ENCODE measurements at places on chromosomes 11 and 22.

DNA sequence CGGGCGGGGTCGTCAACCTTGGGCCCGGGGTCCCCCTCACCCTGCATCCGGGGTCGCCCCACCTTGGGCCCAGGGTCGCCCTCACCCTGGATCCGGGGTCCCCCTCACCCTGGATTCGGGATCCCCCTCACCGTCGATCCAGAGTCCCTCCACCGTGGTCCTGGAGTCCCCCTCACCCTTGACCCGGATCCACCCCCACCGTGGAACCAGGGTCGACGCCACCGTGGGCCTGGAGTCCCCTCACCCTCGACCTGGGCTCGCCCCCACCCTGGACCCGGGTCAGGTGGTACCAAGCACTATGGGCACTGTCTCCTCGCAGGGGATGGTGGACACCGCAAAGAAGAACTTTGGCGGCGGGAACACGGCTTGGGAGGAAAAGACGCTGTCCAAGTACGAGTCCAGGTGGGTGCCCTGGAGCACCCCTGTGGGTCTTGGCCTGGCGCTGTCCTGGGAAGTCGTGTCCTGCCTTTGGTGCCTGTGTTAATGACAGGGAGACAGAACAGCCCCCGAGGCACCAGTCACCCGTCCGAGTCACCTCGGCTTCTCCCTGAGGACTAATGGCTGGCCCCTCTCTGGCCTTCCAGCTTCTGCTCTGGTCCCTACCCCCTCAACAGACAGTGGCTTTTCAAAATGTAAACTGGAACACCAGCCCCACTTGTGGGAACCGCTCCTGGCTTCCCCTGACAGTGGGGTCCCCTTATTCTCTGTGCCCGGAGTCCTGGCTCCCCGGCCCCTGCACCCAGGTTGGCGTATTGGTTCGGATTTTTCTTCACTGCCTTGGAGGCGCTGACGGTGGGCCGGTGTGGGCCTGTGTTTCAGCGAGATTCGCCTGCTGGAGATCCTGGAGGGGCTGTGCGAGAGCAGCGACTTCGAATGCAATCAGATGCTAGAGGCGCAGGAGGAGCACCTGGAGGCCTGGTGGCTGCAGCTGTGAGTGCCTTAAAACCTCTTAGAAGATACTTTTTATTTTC, 762 bp downstream of the CRELD2 start:
- no peak for DNase-seq

DNA sequence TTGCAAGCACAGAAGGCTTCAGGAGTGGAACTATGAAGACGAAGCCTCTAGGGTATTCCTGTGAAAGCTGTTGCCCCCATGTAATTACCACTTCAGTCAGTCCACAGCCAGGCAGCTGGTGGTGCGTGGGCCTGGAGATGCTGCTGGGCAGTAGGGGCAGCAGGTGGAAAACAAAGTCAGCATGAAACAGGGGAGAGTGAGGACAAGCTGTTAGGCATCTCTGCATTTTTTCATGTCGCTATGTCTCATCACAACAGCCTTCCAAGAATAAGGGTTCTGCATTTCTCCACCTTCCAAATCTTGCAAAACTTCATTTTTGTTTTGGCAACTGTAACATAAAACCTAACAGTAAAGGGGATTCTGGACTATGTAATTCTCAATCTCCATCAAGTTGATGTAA, 757.5 kb downstream of the NELL1 start:
- DNase-seq: no peak

DNA sequence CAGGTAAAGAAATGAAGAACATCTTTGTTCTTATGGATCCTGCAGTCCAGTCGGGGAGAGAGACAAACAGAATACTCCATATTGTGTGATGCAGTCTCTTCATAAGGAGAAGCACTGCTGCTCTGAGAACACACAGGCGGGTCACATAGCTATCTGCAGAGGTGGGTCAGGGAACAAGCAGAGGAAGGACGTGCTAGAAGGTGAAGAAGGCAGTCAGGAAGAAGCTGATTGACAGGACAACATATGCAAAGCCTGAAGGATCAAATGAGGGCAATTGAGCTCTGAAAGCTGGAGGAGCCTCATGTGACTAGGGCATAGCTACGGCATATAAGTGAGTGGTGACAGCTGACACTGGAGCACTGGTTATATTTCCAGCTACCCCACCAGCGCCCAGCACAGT, 122.5 kb downstream of the OPCML start:
- no peak for DNase-seq

GRCh38 chr11:57434640-57435546, 8.0 kb upstream of the SLC43A3 start:
- DNase-seq: no peak

GRCh38 chr11:4636962-4637661, at the start of gene OR51D1:
Gene OR51D1 (plus strand): TSS chr11:4637477. CDS start chr11:4639791, 2,314 bp downstream.
- no peak for DNase-seq

DNA sequence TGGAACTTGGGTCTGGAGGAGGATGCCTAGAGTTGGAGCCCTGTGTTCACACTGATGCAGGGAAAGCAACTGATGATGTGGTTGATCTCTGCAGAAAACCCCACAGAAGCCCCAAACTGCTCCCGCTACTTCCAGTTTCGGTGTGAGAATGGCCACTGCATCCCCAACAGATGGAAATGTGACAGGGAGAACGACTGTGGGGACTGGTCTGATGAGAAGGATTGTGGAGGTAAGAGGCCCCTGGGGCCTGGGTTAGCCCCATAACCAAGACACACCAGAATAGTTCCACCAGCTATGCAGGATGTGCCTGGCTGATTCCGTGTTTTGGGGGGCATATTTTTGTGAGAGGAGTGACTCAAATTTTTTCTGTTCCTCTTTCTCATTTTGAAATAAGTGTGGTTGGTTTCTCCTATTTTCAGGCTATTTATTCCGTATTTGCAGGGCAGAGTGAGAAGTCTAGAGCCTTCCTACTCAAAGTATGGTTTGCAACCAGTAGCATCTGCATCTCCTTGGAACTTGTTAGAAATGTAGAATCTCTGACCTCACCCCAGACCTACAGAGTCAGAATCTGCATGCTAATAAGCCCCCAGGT, 137.3 kb upstream of the SORL1-AS1 start:
- DNase-seq: no peak

DNA sequence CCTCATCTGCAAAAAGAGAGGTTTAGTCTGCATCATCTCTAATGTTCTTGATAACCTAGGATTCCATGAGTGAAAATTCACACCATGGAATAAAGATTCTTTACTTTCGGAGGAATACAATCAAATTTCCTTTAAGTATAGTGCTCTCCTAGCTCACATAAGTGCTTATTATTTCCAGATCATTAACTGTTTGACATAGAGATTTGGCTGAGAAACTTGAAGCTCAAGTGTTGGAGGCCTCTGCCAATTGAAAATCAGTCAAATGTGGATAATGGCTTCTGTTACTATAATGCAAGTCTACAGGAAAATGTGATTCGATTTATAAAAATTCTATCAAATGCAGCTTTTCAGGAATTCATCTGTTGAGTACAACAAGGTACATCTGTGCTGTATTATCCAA, 144.6 kb downstream of the KIF18A start:
- peak; percentile 55 for DNase-seq

DNA sequence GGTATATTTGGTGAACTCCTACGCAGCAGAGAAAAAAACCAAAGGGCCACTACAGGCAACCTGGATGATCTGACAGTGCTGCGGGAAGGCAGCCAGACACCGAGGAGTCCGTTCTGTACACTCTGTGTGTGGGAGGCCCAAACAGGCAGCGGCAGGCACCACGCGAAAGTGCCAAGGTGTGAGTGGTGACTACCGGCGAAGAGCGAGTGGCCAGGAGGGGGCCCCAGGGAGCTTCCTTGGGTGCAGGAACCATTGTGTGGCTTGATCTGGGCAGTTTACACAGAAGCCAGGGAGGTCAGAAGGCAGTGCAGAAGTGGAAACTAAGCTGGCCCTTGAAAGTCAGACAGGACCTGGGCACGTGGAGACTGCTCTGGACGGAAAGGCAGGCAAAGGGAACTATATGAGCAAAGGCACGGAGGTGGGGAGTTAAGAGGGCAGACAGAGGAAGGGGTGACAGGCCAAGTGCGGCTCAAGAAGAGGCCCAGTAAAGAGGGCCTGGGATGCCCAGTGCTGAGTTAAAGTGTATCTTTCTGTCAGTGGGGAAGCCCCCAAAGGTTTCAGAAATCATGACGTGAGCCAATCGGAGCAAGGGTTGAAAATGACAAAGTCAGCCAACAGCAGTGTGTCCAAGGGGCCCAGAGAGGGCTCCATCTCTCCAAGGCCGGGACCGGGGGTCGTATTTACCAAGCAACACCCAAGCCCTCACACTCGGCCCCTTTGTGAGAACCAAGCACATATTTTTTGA, 10.6 kb downstream of the TMEM184B start:
- DNase-seq: no peak

GRCh38 chr11:32705309-32706033, 89.0 kb downstream of the CCDC73 start:
- no peak for DNase-seq

DNA sequence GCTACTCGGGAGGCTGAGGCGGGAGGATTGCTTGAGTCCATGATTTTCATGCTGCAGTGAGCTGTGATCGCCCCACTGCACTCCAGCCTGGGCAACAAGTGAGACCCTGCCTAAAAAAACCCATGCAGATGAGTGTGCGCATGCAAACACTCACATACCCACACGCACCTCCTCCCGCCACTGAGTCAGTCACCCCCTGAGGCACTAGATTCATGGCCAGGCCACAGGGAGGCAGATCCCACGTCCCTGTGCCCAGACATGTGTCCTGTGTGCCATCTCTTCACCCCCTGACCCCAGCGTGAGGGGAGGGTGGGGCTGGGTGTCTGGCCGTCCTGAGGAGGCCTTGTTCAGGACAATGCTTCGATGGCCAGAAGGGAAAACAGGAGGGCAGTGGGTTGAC, 15.5 kb downstream of the RELT start:
- no peak for DNase-seq

GRCh38 chr11:74171997-74172396, 908 bp downstream of the PPME1 start:
- DNase-seq: no peak

DNA sequence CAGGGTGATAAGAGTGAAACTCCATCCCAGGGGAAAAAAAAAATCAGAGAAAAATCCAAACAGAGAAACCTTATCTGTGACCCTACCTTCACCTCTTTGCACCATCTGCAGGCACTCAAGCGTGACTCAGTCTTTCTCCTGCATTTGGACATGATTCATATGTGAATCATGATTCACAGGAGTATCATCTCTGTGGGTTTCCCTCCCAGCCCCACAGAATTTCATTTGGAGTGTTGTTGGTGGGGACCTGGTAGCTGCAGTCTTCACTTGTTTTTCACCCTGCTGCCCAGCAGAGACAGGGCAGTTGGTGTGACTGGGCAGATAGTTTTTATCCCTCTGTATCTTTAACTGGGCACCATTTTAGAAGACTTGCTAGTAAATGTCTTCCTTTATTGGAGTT, 75.7 kb downstream of the DEPDC5 start:
- DNase-seq: peak; percentile 81

DNA sequence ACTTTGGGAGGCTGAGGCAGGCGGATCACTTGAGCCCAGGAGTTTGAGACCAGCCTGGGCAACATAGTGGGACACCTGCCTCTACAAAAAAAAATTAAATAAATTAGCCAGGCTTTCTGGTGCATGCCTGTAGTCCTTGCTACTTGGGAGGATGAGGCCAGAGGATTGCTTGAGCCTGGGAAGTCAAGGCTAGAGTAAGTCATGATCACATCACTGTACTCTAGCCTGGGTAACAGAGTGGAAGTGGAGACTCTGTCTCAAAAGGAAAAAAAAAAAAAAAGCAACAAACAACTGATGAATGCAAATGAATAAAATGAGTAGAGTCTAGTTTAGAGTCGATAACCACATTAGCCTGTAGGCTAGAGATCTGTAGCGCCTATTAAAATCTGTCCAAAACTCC, 3.9 kb upstream of the BCL2L13 start:
- no peak for DNase-seq

GRCh38 chr11:122359081-122359571, 243.1 kb upstream of the BLID start:
- no peak for DNase-seq

GRCh38 chr22:36145881-36146280, 14.7 kb downstream of the APOL3 start:
- no peak for DNase-seq

- DNase-seq: no peak
Measured at GRCh38 chr11:20839231-20839630, 169.8 kb downstream of the NELL1 start.

- DNase-seq: peak; percentile 32
Measured at GRCh38 chr11:12914400-12914912, 94.7 kb upstream of the RASSF10 start.

DNA sequence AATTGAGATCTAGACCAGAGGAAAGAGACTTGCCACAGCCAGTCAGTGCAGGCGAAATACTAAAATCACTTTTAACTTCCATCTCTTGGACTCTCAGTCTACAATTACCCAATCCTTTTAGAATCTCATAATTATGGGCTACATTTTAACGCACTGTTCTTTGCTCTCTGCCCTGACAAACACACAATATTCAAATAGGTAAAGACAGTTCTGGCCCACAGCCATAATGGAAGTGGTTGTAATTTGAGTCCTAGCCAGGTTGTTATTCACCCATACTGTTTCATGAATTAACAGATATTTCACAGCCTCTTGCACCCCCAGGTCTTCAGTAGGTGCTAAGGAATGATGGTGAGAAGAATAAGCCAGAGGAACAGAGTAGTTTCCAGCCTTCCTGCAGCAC, 830 bp downstream of the C11orf97 start:
- DNase-seq: peak; percentile 27

DNA sequence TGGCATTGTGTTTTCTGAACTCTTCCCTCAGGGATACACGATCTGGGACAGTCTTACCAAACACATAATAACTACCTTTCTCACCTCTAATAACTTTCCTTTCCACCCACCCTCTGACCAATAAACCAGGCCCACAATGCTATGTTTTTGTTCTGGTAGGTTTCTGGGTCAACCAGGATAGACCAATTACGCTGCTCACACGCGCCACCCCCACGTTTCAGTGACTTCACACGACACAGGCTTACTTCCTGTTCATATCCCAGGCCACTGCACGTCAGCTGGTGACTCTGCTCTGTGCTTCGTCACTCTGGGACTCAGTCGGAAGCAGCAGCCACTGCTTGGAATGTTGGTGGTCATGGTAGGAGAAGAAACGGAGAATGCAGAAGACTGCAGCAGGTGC, 2.5 kb downstream of the KRTAP5-4 start:
- no peak for DNase-seq

GRCh38 chr11:13335319-13335718, 57.7 kb downstream of the BMAL1 start:
- no peak for DNase-seq

- DNase-seq: no peak
Measured at GRCh38 chr22:37001826-37002225, 17.4 kb downstream of the TST start.

DNA sequence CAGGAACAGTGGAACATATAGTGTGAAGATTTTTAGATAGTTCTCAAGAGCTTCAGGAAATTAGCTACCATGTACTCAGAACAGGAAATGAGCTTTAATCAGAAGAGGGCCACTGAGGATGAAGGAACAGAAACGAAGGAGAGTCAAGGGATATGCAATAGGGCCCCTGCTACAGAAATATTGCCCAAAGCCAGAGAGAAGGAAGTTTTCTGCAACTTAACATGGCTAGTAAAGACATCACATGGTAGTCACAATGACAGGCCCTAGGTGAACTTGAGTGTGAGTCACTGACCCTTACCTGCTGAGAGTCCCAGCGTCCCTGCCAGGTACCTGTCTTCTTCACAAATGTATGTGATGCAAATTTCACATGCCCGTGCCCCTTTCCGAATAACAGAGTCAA, 25.2 kb upstream of the CARD16 start:
- DNase-seq: no peak

GRCh38 chr11:2134022-2135010, 4.9 kb downstream of the IGF2 start:
- DNase-seq: no peak

GRCh38 chr11:131579932-131580387, 209.5 kb downstream of the NTM start:
- DNase-seq: no peak

GRCh38 chr11:23903044-23903704, 593.7 kb upstream of the LUZP2 start:
- DNase-seq: no peak
